ENCODE measurements at places on chromosomes 11 and 22. TPM values are rescaled to one million over a fixed set of nuclear protein-coding genes. Genes with fewer than 3 reads are reported as not detected.
A peak's percentile ranks its signal among the peaks of the same experiment; 100 is the strongest.

DNA sequence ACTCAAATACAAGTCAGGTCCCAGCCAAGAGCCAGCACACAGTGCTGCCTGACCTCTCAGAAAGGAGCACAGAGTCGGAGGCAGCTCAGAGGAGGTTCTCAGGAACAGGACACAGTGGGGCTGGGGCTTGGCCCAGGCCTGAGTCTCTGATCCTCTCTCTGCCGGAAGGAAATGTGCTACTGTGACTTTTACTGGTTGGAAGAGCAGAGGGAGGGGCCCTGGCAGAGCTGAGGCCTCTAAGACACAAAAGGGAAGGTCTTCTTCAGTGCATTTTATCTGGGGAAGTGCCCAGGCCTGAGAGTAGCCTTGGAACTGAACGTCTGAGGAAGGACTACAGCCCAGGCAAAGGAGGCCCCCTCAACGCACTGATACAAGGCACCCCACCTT is 16.2 kb upstream of the CASTOR1 start:
- no peak for DNase-seq

DNA sequence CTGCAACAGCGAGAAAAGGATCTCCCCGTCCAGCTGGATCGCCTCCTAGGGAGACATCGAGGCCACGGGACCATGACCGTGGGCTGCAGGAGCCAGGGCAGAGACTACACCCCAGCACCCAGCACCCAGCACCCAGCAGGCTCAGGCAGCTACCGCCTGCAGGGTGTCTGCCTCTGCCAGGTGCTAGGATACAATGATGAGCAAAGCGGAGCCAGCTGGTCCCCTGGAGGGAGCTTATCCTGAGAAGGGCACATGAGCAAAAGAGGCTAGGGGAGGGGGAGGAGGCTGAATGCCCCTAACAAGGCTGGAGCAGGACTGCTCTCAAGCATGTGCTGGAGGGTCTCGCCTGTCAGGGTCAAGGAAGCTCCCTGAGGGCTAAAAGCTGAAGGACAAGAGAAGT is 4.8 kb upstream of the CASTOR1 start:
- DNase-seq = no peak

MOGAT2 gene
- 0.21 TPM for total RNA-seq

DNA sequence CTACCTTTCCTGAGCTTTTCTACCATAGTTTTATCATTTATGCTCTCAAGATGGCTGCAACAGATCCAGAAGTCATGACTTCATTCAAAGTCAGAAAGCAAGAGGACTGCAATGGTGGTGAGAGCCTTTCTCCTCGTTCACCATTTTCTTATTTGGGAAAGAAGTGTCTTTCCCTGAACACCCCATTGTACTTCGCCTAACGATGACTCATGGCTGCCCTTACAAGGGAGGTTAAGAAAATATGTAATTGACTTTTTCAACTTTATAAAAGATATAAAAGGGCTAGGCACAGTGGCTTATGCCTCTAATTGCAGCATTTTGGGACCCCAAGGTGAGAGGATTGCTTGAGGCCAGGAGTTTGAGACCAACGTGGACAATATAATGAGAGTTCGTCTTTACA is 541.7 kb downstream of the METTL15 start:
- no peak for DNase-seq

GRCh38 chr11:27029966-27030365 is 10.6 kb upstream of the BBOX1 start:
- DNase-seq = no peak

DNA sequence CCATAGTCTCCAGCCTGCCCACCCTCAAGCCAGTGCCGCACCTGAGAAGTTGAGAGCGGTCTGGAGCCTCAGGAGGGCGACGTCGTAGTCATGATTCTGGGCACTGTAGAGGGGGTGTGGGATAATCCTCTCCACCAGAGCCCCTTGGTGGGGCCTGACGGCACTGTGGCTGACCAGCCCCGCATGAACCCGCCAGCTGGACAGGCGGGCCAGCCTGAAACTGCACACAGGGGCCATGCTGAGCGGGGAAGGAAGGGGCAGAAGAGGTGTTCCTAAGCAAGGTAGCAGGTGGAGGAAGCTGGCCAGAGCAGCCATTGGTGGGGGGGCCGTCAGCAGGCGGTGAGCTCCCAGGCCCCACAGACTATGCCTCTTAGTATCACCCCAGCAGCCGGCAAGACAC is 13.1 kb downstream of the TMPRSS5 start:
- no peak for DNase-seq

ASCL2 gene
- total RNA-seq = not detected

C22orf42 gene
- not detected for total RNA-seq

- no peak for DNase-seq
Measured at GRCh38 chr22:23212061-23213021, 32.0 kb downstream of the BCR start.

PKP3 gene
- total RNA-seq = 0.09 TPM

YPEL1 gene
- 12.2 TPM for total RNA-seq

TSPAN32 gene
- total RNA-seq = 22.4 TPM

DNA sequence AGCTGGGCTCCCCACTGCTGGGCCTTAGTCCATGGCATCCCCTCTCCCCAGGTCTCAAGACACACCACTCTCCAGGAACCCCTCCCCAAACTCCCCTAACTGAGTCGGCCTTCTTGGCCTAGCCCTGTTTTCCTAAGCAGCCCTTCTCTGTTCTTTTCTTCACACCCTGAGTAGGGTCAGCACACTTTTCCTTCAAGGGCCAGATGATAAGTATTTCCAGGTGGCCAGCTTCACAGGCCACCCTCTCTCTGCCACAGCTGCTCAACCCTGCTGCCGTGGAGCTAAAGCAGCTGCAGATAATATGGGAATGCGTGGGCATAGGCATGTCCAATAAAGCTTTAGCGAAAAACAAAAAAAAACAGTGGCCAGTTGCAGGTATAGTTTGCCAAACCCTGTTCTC is 24.1 kb downstream of the DGCR2 start:
- no peak for DNase-seq

DNA sequence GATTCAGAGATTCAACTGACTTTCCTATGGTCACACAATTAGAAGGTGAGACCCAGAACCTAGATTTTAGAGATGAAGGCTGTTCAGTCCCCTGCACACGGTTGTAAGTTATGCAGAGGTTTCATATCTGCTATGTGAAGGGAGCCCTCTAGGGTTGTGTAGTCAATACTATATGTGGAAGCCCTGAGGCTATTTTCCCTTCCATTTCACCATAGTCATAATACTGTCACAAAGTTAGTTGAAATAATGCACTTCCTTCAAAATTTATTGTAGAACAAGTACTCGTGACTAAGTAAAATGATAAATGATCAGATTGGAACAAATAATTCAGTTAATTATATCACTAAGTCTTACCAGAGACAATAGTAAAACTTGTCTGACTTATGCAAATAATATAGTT is 48.8 kb downstream of the ENDOD1 start:
- peak; percentile 18 for DNase-seq

DNA sequence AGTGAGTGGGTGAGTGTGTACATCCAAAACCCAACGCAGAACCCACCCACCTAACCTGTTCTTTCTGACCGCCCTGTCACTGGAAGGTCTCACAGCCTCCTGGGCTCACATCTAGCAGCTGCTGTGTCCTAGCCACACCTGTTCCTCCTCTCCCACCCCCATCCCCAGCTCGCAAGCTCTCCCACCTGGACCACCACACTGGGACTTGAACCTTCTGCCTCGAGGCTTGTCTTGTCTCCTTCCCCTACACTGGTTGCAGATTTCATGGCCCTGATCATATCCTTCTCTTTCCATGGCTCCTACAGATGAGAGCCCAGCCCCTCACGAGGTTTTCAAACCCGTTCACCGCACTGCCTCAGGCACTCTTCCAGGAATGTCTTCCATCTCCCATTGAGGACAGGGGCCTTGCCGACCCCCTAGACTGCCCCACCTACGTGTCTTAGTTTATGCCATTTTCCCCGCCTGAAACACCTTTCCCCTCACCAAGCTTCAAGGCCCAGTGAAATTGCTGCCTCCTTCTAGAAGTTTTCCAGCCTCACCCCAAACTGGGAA is 6.7 kb downstream of the IFITM10 start:
- no peak for DNase-seq

- DNase-seq = no peak
Measured at GRCh38 chr11:132072858-132073211, 702.4 kb downstream of the NTM start.

PDE3B gene
- 9.0 TPM for total RNA-seq

- peak; percentile 39 for DNase-seq
Measured at GRCh38 chr11:83819931-83820549, 533.9 kb upstream of the CCDC90B start.

GRCh38 chr11:3129591-3130268 is 35.4 kb downstream of the OSBPL5 start:
- DNase-seq = no peak

Measured in cardiac muscle cell (in vitro differentiated cells and primary cell).